ENCODE measurements at places on chromosomes 11 and 22.
A peak's percentile ranks its signal among the peaks of the same experiment; 100 is the strongest.

GRCh38 chr11:73204711-73205121 is 13.4 kb upstream of the P2RY2 start:
- no peak for DNase-seq

- no peak for DNase-seq
These were observed 32.5 kb upstream of the DNAJB7 start for GRCh38 chr22:40894417-40894816.

- DNase-seq = no peak
These were observed 66.7 kb downstream of the PACSIN2 start for GRCh38 chr22:42948294-42948693.

- DNase-seq = no peak
These were observed 17.0 kb downstream of the SLC22A12 start for GRCh38 chr11:64608046-64608445.

DNA sequence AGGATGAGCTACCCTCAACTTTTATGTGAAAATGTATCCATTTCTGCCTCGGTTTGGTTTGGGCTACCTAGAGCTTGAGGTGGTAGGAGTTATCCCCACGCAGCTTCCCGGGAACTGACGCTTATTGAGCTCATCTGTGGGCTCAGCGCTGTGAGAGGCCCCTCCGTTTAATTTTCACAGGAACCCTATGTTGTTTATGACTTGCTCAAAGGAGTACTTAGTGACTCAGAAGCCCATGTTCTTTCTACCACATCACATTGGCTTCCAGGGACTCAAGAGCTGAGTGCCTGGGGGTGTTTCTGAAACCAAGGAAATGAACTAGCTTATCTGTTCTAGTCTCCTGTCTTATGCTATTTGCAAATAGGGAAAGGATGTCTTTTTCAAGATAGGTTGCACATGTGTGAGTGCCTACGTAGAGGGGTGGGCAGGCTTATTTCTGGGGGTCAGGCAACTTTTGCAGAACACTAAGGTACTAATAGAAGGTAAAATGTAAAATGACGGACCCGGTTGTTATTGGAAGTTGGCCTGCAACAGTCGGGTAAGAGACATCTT is 40.5 kb downstream of the MICAL2 start:
- no peak for DNase-seq

GRCh38 chr11:101215069-101215468 is 85.5 kb upstream of the PGR start:
- no peak for DNase-seq

GRCh38 chr11:70002433-70002832 is 75.7 kb upstream of the ANO1 start:
- DNase-seq = no peak

GRCh38 chr22:19807914-19808872 is 46.5 kb downstream of the GNB1L start:
- no peak for DNase-seq

DNA sequence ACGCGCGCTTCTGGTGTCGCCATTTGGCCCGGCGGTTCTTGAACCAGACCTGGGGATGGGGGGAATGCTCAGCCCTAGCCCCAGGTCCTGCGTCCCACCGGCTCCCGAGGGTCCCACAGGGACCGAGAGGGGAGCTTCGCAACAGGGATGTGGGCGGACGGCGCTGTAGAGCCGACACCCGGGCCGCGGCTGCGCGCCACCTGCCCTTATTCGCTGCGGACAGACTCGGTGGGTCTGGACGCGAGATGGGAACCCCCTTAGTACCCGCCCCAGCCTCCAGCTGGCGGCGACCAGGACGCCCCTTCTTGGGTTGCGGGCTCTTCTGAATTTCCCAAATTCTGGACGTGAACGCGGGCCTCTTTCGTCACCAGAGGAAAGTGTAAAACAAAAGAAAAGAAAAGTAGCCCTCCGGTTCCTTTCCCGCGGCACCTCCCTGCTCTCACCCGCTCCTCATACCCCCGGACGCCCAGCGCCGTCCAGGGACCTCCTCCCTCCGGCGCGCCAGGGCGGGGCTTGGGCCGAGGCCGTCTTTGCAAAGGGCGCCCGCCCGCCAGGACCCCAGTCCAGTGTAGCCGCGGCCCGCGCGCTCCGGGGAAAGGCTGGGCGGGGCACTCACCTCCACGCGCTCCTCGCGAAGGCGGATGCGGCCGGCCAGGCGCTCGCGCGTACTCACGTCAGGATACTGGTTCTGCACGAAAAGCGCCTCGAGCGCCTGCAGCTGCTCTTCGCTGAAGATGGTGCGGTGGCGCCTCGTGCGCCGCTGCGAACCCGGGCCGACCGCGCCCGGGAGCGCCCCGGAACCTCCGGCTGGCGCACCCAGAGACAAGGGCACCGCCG is 827 bp downstream of the GSC2 start:
- no peak for DNase-seq

DNA sequence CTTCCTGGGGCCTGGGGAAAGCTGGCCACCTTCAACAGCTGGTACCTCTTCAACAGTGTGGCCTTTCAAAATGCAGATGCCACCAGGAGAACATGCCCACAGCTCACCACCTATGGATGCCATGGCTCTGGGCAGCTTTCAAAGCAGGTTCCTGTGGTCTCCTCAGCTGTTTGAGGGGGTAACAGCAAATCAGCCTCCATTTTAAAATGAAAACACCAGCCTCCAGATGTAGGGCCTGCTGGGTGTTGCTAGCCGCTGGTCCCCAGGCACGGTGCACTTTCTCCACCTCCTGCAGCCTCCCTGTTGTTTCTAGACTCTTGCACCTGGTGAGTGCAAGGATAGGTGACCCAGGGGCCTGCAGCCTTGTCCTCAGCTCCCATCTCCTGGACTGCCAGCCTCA is 10.0 kb downstream of the CDPF1 start:
- DNase-seq = no peak

- peak; percentile 55 for DNase-seq
These were observed 11.7 kb upstream of the SORL1-AS1 start for GRCh38 chr11:121464352-121464946.

GRCh38 chr11:68583041-68583446 is 101.3 kb upstream of the GAL start:
- DNase-seq = no peak

- DNase-seq = no peak
These were observed 73.3 kb downstream of the SERGEF start for GRCh38 chr11:17939542-17939941.

GRCh38 chr22:29604076-29604360 is 585 bp downstream of the NF2 start:
- DNase-seq = no peak

DNA sequence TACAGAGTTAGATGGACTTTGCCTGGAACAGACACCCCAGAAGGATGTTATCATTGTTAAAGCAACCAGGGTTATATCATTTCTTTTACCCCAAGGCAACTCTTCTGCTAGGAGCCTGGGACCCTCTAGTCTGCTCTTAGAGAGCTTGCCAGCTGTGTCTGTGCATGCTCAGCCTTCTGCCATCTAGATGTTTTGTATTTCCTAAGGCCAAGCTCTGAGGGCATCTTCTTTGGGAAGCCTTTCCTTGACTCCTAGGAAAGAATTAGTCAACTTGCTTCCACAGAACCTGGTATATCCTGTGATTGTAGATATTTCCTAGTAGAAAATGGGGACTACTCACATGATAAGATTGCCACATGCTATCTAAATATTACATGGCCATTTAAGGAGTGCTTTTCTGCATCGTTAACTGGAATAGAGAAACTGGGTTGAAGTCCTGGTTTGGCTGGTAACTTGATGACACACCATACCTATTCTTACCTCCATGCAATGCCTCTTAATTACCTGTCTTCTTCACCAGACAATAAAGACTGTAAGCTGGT is 87.6 kb downstream of the STIM1 start:
- DNase-seq = no peak

DNA sequence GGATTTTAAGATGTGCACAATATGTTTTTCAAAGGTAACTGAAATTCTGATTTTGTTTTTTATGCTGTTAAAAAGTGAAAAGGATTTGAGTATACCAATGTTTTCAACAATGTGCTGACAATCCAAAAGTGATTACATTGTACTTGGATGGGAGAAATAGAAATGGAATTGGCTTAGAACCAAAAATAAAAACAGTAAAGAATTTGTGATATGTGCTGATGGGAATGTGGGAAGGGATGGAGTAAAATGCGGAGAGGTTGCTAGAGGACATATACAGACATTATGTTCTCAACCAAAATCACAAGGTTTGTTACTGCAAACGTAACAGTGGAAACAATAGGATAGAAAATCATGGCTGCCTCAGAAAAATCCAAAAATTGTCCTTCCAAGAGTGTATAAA is 279.3 kb upstream of the TENM4 start:
- no peak for DNase-seq

DNA sequence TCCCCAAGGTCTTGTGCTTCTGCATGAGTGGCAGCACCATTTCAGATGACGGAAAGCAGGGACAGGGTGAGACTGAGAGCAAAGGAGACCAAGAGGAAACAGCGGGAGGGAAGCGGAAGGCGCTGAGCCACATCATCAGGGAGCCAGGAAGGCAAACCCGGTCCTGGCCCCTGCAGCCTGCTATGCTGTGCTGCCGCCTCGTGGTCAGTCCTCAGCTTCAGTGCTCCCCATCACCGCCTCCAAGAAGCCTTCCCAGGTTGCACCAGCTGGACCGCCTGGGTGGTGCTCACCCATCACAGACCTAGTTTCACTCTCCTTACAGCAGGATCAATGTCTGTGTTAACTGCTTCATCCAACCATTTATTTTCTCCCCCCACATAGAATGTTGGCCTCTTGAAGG is 73.0 kb upstream of the PHF21B start:
- DNase-seq = no peak

- no peak for DNase-seq
These were observed 251.1 kb downstream of the NXPE2 start for GRCh38 chr11:114929351-114930000.

GRCh38 chr11:129275828-129276227 is 83.7 kb upstream of the ARHGAP32 start:
- no peak for DNase-seq

GRCh38 chr22:30104501-30105156 is 24.4 kb downstream of the HORMAD2 start:
- DNase-seq = no peak

DNA sequence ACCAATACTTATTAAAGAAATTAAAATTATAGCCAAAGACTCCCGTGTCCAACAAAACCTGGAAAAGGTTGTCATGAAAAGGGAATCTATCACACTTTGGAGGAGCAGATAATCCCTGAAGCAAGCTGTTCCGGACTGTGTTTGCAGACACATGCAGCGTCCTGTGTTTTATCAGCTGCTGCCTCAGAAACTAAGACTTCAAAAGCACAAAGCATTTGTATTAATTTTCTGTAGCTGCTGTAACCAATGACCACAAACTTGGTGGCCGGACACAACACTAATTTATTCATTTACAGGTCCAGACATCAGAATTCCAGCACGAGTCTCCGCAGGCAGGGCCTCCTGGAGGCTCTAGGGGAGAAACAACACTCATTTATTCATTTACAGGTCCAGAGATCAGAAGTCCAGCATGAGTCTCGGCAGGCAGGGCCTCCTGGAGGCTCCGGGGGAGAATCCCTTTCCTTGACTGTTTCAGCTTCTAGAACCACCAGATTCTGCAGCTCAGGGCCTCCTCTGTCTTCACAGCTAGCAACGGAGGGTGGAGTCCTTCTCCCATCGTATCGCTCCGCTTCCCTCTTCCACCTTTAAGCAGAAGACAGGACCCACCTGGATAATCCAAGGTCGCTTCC is 465.3 kb downstream of the BRD1 start:
- no peak for DNase-seq

- DNase-seq = no peak
These were observed 89.8 kb upstream of the RTL6 start for GRCh38 chr22:44587737-44588310.

- no peak for DNase-seq
These were observed 60.5 kb upstream of the CHST1 start for GRCh38 chr11:45725776-45726492.

DNA sequence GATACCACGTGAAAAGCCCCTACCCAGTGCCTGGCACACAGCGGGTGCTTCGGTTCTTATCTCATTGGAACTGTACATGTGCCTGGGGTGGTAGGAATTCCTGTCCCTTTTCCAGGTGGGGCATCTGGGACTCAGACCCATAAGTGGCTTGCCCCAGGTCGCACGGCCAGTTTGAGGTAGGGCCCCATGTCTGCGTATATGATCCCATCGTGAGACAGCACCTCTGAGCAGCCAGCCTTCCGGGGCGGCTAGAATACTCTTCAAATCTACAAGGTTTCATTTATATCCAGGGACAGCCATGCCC is 33.5 kb upstream of the SMIM38 start:
- no peak for DNase-seq

Data from activated naive CD4-positive, alpha-beta T cell (primary cell).